ENCODE measurements at places on chromosomes 3 and 15.

- DNase-seq = no peak
These were observed 13.9 kb upstream of the SYNM start for GRCh38 chr15:99090938-99091337.

GRCh38 chr3:13482106-13482690 is 2.1 kb downstream of the HDAC11 start:
- no peak for DNase-seq

GRCh38 chr3:146655333-146655996 is 50.3 kb upstream of the PLSCR5 start:
- no peak for DNase-seq

GRCh38 chr3:169354774-169355501 is 308.6 kb downstream of the MECOM start:
- DNase-seq = peak; percentile 71

GRCh38 chr3:111808439-111808838 is 50.6 kb upstream of the PHLDB2 start:
- DNase-seq = no peak
